CD14-positive monocyte (primary cell): ENCODE measurements at places on chromosomes 12 and 14.

DNA sequence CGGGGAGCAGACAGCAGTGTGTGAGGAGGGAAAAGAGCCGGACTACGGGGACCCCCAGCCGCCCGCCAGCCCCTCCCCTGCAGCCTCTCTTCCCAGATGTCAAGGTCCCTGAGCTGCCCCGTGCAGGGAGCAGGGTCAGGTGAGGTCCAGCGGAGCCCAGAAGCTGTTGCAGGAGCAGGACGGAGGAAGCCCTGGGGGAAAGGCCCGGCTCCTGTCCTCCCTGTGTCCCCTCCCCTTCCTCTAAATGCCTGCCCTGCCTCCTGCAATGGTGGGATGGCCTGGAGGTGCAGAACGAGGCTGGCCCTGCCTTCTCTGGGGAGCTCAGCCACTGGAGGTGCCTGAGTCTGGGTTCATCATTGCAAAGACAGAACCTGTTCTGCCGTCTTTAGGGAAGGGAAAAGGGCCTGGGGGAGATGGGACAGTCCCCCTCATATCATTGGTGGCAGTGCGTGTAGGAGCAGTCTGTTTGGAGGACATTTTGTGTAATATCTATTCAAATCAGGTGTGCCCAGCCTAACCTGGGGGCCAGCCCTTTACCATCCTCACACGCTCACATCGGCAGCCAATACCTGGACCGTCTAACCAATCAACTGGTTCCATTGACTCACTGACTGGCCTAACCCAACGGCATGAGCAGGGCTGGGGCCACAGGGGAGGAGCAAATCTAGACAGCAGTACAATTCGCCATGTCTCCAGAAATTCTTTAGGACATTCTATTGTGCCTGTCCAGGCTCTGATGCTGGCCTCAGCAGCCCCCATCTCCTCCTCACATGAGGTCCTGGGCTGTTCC is 364.1 kb upstream of the SFSWAP start:
- no peak for DNase-seq

DNA sequence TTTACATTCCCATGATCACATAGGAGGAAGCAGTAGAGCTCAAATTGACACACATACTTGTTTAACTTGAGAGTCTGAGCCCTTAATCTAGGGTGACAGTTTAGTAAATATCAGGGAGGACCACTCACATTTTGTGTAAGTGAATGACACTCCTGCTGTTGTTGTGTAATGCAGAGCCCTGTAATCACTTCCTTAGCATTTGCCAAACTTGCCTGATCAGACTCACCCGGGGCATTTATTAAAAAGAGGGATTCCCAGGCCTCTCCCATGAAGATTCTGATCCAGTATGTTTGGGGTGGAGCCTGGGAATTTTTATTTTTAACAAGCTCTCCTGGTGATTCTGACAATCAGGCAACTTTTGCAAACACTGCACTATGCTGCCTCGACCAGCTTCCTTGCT is 119.6 kb downstream of the NUAK1 start:
- no peak for DNase-seq

DNA sequence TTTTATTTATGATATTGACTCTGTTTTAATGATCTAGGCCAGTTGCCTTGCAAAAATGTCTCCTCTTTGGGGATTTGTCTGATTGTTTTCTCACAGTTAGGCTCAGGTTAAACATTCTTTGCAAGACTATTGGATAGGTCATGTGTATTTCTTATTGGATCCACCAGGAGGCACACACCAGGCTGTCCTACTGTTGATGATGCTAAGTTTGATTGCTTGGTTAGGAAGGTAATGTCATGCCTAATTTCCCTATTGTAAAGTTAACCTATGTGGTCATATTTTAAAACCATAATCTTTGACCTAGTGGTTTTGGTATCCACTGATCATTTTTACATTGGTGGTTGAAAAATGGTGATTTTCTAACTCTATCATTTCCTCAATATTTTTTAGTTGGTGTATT is 137.1 kb downstream of the BRMS1L start:
- DNase-seq: no peak

DNA sequence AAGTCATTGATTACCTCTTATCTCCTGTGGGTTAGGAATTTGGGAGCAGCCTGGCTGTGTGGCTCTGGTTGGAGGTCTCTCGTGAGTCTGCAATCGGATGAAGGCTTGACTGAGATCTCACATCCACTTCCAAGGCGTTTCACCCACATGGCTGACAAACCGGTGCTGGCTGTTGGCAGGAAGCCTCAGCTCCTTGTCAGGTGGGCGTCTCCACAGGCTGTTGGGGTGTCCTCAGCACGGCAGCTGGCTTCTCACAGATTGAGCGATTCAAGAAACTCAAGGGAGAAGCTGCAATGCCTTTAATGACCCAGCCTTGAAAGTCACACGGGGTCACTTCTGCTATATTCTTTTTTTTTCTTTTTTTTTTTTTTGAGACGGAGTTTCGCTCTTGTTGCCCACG is 28.6 kb upstream of the CORO1C start:
- DNase-seq: no peak

DNA sequence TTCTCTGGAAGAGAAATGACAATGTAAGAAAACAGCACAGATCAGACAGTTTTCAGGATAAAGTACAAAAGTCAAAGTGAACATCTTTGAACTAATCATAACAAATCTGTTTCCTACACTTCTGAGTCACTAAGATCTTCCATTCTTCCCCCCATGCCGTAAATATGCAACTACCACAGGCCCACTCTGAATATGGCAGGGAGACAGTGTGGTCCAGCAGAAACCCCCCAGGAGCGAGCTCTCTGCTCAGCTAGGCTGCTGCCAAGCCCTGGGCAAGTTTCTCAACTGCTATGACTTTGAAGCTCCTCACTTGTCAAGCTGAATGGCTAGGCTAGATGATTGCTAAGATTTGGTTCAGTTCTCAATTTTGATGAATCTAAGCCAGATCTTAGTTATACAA is 148.1 kb downstream of the EFCAB11 start:
- DNase-seq: no peak

DNA sequence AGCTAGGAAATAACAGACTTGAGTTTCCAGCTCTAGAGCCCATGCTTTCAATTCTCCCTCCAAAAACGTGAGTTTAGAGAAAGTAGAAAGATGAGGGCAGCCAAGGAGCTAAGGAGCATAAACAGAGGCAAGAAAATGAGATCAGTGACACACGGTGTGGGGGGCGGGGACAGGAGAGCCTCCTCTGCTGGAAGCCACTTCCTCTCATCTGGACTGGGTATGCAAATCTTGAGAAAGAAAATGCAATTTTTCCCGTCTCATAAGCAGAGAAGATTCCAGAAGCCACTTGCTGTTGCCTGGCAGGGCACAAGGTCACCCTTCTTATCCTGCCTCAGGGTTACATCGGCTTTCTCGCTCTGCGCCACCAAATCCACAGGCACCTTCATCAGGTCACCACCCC is 6.0 kb downstream of the OR10P1 start:
- DNase-seq: peak; percentile 68
